ENCODE measurements at places on chromosomes 3 and 15. TPM values are rescaled to one million over a fixed set of nuclear protein-coding genes. Genes with fewer than 3 reads are reported as not detected.

- no peak for DNase-seq
These were observed 336.3 kb upstream of the CFAP20DC start for GRCh38 chr3:59386165-59386564.

DNA sequence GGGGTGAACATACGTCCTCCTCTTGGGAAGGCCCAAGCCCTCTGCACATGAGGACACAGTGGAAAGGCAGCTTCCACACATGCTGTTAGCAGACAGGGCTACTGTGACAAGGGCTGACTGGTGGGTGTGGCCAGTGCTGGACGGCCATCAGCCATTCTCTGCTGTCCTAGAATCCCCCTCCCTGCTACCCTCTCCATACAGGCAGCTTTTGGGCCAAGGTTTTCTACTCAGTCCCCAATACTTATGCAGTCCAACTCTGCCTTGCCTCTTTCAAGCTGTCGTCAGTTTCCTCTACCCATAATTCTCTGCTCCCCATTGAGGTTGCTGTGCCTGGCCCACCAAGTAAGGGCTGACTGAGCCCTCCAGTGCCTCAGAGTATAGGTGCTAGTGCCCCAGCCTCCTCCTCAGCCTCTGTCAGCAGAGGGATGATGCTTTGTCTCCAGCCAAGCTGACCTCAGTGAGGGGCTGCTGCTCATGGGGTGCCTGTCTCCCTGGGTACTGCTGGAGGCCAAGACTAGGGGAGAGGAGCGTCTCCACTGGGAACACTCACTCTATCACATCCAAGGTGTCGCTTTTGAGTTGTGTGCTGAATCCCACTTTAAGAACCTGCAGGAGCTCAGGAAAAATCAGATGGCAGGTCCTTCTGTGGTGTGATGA lies 2.8 kb downstream of the LOXL1 start:
- DNase-seq: no peak

- DNase-seq: no peak
These were observed 68.5 kb upstream of the PLCL2 start for GRCh38 chr3:16816048-16816780.

Gene PARP15
- total RNA-seq: 23.7 TPM

Gene GPR171
- total RNA-seq: 83.7 TPM

Gene NRROS
- total RNA-seq: 20.6 TPM

- DNase-seq: no peak
These were observed 7.2 kb downstream of the GLDN start for GRCh38 chr15:51348688-51349087.

Gene POLQ
- 20.4 TPM for total RNA-seq

- no peak for DNase-seq
These were observed 367.6 kb upstream of the PLSCR5 start for GRCh38 chr3:146972726-146973125.

DNA sequence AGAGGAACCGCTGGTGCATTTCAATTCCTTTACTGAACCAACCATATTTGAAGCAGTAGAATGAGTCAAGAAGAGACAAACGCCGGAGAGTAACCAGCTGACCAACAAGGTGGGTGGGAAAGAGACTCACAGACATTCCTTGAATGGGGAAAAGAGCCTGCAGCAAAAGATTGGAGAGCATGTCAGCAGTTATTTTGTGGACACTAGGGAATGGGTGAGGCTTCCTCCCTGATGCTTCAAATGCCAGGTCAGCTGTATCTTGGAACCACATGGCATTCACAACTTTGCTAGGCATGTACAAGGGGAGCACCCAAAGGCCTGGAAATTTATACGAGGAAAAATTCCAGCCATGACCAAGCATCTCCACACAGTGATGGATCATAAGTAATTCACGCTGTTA lies 29.9 kb upstream of the ZKSCAN7 start:
- DNase-seq: no peak

GRCh38 chr3:170606675-170607074 lies 20.8 kb upstream of the SLC7A14 start:
- no peak for DNase-seq

- peak; percentile 64 for DNase-seq
These were observed at the start of gene DNAJA4 for GRCh38 chr15:78264304-78265136. Gene DNAJA4, plus strand, starts transcription at chr15:78264562. Its CDS starts 202 bp downstream, at chr15:78264764.

Gene SNRPA1
- 141 TPM for total RNA-seq

Gene GABRR3
- total RNA-seq: not detected

Gene HEMK1
- total RNA-seq: 54.5 TPM

DNA sequence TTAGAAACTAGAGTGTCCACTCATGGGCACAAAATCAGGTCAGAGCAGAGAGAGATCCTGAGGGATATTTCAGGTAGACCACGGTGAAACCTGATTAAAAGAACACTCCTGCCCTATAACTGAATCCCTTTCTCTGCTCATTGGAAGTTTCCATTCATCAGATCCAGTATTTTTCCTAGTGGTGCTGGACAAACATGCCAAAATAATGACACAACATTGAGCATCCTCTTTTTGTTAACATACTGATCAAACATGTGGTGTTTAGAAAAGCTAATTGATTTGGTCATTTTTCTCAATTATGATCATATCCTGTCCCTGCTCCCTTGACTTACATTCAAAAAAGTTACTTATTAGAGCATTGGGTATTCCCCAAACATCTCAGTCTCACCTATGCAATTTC lies 27.2 kb downstream of the PTX3 start:
- no peak for DNase-seq

Gene CCR3
- total RNA-seq: not detected

Gene LRRC31
- total RNA-seq: not detected

DNA sequence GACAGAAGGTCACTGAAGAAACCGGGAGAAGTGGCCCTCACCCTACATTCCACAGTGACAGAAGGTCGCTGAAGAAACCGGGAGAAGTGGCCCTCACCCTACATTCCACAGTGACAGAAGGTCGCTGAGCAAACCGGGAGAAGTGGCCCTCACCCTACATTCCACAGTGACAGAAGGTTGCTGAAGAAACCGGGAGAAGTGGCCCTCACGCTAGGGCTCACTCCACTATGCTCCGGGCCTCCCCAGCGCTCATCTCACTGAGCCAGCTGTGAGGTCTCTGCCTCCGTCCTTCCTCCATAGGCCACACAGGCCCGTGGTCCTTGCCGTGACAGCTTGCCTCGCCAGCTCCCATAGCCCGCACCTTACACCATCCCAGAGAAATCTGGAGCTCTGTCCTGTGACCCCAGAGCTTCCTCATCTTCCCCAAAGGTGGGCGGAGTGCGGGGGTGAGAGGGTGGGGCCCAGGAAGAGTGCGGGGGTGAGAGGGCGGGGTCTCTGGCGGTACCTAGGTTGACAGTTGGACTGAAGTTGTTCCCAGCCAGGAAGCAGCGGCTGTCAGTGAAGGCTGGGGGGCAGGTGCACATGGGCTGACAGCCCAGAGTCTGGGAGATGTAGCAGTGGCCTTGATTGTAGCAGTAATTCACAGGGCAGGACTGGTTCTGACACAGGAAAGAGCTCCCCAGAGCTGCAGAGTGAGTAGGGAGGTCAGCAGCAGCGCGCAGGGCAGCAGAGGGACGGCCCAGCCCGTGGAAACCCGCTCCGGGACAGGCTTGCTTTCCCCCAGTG lies 32.0 kb downstream of the MUC20 start:
- no peak for DNase-seq

DNA sequence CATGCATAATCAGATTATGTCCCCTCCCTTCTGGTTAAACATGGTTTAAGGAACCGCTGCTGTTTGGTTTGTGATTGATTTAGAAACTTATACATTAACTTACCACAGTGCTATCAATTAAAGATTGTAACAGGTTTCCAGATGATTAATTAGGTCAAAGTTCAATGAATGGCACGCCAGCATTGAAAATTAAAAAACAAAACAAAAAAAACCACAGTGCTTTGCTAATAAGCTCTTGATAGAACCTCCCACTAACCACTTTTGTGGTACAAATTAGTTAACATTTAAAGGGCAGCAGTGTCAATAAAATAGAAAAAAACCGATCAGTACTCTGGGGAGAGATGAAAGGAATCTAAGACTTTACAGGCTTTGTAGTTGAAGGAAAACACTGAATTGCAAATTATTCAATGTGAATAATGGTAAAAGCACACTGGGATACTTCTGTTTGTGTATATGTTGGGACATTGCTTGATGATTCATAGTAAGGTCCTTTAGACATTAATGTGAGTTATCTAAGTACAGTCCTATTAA lies 7.6 kb upstream of the C3orf38 start:
- no peak for DNase-seq

GRCh38 chr15:65132878-65133547 lies 595 bp downstream of the PDCD7 start:
- peak; percentile 35 for DNase-seq
